ENCODE measurements at places on chromosomes 1 and 21. TPM values are rescaled to one million over a fixed set of nuclear protein-coding genes. Genes with fewer than 3 reads are reported as not detected.

ARHGAP29 gene
- 43.8 TPM for total RNA-seq

- DNase-seq: peak; percentile 1
- H3K4me3 ChIP-seq: no peak overlapping the region
These were observed 463.5 kb upstream of the ADGRL2 start for GRCh38 chr1:81337226-81337625.

DNA sequence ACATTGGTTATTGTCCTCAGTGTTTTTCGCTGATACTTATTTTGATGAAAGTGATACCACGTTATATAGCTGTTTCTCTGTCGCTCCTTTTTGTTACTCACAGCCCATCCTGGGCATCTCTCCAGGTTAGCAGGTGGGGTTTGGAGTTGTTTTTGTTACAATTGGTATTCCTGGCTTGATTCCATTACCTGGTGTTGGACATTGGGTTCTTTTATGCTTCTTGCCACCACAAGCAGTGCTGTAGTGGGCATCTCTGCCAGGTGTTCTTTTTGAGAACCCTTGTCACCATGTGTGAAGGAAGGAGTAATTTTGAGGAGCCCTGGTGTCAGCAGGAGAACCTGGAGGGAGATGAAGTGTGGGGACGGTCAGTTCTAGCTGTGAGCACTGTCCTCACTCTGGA lies 47.5 kb upstream of the PWP2 start:
- no peak overlapping the region for H3K4me3 ChIP-seq
- H3K27ac ChIP-seq: no peak overlapping the region
- DNase-seq: no peak
- H3K4me1 ChIP-seq: no peaks in the 10 kb centered on the region
- H3K36me3 ChIP-seq: peaks cover 93% of the 10 kb centered on the region
- H3K27me3 ChIP-seq: no peaks in the 10 kb centered on the region

- no peak overlapping the region for H3K4me3 ChIP-seq
- H3K27ac ChIP-seq: no peak overlapping the region
- H3K27me3 ChIP-seq: no peaks in the 10 kb centered on the region
- no peak for DNase-seq
- H3K36me3 ChIP-seq: no peaks in the 10 kb centered on the region
These were observed 68.5 kb downstream of the DYRK1A start for GRCh38 chr21:37435120-37435519.

- no peak overlapping the region for H3K27ac ChIP-seq
- H3K27me3 ChIP-seq: no peaks in the 10 kb centered on the region
- no peaks in the 10 kb centered on the region for H3K4me1 ChIP-seq
- H3K36me3 ChIP-seq: no peaks in the 10 kb centered on the region
These were observed 82.8 kb downstream of the PLPPR5 start for GRCh38 chr1:98921817-98922216.

DNA sequence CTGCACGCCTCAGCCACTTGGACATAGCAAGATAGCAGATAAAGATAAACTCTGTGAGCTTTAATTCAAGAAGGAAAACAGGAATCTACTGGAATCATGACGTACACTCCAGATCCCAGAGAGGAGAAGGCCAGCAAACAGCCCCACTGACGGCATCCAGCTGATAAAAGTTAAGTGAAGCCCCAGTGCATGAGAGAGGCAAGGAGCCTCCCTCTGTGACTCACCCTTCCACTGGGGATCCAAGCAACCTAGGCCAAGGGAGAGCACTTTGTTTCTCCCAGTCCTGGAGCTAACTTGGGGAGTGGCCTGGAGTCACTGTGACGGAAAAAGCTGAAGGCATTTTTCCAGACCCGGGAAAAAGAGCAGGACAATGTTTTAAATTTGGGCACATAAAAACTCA lies 270.0 kb downstream of the AKT3 start:
- H3K4me3 ChIP-seq: no peak overlapping the region
- no peak for DNase-seq
- H3K27me3 ChIP-seq: no peaks in the 10 kb centered on the region
- H3K27ac ChIP-seq: no peak overlapping the region
- H3K36me3 ChIP-seq: no peaks in the 10 kb centered on the region
- H3K4me1 ChIP-seq: no peaks in the 10 kb centered on the region

- DNase-seq: no peak
- H3K36me3 ChIP-seq: peaks cover 11% of the 10 kb centered on the region
- H3K4me3 ChIP-seq: no peak overlapping the region
- H3K27ac ChIP-seq: no peak overlapping the region
These were observed 27.0 kb upstream of the ZFP69B start for GRCh38 chr1:40423264-40423642.

GRCh38 chr1:162420120-162420519 lies 8.2 kb upstream of the SH2D1B start:
- no peak for DNase-seq
- no peak overlapping the region for H3K4me3 ChIP-seq
- no peaks in the 10 kb centered on the region for H3K36me3 ChIP-seq
- H3K27me3 ChIP-seq: no peaks in the 10 kb centered on the region
- no peak overlapping the region for H3K27ac ChIP-seq

UBXN11 gene
- total RNA-seq: 25.7 TPM
